ENCODE measurements at places on chromosomes 6 and 20.

- no peak for DNase-seq
These were observed 191.7 kb downstream of the SMOC2 start for GRCh38 chr6:168632694-168633093.

DNA sequence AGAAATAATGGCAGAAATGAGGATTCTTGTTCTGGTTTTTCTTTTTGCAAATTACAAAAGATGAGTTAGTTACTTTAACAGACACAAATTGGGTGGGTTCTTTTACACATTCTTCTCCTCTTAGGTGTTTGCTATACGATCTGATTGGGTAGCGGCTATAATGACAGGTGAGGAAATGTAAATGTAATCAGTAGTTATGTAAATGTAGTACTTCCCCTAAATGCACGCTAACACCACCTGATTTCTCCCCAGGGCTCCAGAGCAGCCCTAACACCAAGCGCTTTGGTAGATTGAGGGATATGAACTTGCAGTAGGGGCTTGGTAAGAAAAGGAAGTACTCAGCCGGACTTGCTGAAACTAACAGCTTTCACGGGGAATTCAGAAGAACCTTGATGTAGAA, 499.4 kb upstream of the NOX3 start:
- DNase-seq = no peak

GRCh38 chr6:90183587-90184333, 112.9 kb downstream of the BACH2 start:
- no peak for DNase-seq

DNA sequence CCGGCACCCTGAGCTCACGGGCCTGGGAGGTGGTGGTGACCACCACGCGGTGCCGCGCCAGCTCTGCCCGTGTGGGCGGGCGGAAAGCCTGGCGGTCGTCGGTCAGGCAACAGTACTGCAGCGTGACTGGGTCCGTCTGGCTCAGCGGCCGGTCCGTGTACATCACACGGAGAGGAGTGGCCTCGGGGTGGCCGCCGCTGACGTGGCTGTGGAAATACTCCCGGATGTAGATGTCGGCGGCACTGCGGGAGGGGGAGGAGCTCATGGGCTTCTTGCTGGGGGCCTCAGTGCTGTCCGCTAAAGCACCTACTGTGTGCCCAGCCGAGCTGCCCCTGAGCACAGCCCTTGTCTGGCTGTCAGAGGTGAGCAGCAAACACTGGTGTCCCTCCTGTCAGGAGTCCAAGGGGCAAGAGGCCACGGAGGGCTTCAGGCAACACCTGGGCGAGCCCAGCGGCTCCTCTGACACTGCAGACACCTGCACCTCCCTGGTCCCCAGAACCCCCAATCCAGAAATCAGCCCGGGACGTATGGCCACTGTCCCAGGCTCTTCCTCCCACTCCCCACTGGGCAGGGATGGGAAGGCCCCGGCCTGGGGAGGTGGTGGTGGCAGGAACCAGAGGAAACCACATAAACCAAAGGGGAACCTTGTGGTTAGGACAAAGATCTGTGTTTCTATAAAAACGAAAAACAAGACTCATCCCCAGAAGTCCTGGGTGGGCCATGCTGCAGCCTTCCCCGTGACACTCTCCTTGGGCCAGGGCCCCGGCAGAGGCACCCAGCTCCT, 6.5 kb downstream of the HELZ2 start:
- no peak for DNase-seq

- DNase-seq = no peak
These were observed 165.8 kb upstream of the SIM1 start for GRCh38 chr6:100630536-100630935.

DNA sequence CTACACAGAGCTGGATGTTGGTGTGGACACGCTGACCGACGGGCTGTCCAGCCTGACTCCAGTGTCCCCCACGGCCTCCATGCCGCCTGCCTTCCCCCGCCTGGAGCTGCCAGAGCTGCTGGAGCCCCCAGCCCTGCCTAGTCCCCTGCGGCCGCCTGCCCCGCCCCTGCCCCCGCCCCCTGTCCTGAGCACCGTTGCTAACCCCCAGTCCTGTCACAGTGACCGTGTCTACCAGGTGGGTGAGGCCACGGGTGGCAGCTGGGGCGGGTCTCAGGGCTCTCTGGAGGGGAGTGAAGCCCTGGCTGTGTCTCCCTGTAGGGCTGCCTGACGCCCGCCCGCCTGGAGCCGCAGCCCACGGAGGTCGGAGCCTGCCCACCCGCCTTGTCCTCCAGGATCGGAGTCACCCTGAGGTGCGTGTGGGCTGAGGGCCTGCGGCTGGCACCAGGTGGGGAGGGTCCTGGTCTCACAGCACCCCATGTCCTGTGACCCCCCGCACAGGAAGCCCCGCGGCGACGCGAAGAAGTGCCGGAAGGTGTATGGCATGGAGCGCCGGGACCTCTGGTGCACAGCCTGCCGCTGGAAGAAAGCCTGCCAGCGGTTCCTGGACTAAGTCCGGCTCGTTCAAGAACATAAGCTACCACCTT, 2.9 kb downstream of the SLC2A4RG start:
- DNase-seq = no peak

DNA sequence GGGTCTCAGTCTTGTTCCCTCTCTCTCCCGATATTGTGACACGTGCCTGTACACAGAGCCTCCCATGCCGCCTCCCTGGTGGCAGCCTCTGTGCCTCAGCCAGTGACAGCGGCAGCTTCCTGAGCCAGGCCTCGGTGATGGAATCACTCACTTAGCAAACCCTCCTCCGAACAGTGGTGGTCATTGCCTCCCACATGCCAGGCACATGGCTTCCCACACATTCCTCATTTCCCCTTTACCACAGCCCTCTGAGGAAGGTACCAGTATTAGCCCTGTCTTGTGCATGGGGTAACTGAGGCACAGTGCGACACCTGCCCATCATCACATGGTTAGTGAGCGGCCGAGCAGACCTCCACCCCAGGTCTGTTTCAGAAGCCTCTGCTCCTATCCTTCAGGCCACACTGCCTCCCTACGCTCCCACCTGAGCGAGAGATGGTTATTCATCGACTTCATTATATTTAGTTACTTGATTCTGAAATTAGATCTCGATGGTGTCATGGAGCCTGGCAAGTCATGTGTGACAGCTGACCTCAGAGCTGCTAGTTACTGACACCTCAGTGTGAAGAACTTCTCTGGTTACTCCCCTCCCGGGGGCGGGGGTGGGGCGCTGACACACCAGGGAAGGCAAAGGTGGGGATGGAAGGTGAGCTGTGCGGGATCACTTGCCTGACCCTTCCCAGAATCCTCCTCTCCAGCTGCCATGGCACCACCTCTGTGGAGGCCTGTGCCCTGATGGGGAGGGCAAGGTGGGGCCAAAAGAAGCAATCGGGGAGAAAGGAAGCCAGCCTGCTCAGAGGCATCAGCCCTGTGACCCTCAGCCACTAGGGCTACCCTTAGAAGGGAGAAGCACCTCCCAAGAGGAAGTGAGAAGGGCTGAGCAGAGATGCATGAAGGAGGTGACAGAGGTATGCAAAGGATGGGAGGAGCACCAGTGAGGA, 17.9 kb downstream of the MDGA1 start:
- no peak for DNase-seq

- no peak for DNase-seq
These were observed 20.9 kb upstream of the TCP11 start for GRCh38 chr6:35161776-35162607.

GRCh38 chr6:47353871-47354270, 44.2 kb upstream of the TNFRSF21 start:
- DNase-seq = no peak

DNA sequence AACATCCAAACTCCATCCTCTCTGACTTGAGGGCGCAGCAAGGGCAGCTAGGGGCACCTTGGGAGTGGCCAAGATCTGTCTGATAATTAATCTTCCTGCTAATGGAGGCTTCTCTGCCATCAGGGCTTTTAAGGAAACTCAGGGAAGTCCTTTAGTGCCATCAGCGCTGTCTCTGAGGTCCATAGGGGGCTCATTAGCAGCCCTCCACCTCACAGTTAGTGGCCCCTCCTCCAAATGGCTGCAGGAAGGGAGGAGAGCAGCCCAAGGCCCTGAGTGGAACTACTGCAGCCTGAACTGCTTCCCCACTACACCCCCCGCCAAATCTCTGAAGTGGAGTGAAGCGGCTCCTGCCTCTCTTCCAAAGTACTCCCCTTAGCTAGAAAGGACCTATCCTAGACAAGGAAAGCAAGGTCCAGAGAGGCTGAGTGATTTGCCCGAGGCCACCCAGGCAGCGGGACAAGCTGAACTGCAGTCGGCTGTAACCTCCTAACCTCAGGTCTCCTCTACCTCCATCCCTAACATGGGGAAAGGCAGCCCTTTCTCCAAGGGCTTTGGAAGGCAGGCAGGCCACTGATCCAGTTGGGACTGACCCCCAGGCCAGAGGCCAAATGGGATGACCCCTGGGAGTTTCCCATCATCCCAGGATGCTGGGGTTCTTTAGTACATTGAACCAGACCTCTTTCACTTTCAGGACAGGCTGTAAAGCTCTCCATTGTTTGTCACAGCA, 39.5 kb upstream of the ZFAND3 start:
- DNase-seq = no peak

DNA sequence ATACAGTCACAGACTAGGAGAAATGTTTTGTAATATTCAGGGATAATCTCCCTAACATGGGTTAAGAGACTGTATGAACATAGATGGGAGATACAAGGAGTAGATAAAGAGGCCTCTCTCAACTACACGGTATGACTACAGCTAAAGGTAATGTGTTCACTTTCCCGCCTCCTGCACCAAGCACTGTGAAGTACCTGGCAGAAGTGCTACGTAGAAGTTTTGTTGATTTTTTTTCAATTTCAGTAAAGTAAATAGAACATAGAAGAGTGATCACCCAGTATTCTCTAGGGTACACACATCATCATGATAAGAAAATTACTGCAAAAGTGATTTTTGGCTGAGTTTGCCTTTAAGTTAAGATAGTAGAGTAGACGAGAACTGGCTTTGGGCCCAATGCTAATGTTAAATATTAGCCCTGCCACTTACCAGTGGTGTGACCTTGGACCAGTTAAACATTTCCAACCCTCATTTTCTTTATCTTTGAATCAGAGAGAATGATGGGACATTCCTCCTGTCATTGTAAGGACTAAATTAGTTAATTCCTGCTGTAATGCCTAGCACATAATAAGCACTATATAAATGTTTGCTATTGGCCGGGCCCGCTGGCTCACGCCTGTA, 183.6 kb downstream of the COL9A1 start:
- DNase-seq = no peak

GRCh38 chr6:107488174-107488874, 1.6 kb upstream of the SOBP start:
- DNase-seq = no peak
